ENCODE measurements at places on chromosomes 12 and 14.

DNA sequence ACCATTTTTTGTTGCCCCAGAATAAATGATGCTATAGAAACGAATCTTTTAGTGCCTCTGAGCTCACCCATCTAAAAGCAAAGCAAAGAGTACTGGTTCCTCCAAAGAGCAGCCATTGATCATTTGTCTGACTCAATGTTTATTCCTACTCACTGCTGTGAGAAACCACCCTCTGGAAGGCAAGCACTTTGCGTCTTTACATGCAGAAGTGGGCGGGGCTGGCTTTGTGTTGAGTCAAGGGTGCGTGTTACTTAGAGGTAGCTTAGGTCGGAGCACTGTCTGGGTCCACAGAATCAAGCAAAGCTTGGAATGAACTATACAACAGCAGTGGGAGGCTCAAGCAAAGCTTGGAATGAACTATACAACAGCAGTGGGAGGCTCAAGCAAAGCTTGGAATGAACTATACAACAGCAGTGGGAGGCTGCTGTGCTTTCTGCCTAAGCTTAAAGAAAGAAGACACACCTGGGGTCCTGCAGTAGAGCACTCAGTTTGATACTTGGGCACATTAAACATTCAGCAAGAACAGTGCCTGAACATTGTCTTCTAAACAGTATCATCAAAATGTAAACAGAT is 77.2 kb upstream of the PRICKLE1 start:
- no peak for DNase-seq

- DNase-seq = no peak
Measured at GRCh38 chr12:68621472-68622081, 10.9 kb downstream of the RAP1B start.

- DNase-seq = no peak
Measured at GRCh38 chr14:31842899-31843298, 234.2 kb upstream of the ARHGAP5 start.

- no peak for DNase-seq
Measured at GRCh38 chr14:65281991-65282895, 130.3 kb upstream of the FUT8 start.

DNA sequence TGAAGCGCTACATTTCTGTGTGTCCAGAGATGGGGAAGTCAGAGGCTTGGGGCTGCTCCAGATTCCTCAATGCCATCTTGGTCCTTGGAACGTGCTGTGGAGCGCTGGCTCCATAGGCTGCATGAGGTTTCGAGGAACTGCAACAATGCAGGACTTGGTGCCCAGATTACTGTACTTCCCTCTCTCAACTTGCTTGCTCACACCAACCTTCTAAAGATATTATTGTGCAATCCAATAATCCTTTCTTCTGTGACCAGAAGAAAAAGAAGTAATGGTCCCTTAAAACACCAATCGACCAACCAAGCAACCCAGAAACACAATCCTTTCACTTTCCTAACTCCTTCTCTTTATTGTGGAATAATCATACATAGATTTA is 3.7 kb downstream of the PRICKLE1 start:
- no peak for DNase-seq

DNA sequence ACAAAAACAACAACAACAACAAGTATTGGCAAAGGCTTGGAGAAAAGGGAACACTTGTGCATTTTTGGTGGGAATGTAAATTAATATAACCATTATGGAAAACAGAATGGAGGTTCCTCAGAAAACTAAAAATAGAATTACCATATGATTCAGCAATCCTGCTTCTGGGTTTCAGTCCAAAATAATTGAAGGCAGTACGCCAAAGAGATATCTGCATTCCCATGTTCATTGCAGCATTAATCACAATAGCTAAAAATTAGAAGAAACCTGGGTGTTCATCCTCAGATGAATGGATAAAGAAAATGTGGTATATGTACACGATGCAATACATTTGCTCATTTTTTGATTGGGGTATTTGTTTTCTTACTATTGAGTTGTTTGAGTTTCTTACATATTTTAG is 813.0 kb downstream of the NRXN3 start:
- no peak for DNase-seq

GRCh38 chr12:128783129-128783574 is 40.6 kb downstream of the SLC15A4 start:
- DNase-seq = no peak

DNA sequence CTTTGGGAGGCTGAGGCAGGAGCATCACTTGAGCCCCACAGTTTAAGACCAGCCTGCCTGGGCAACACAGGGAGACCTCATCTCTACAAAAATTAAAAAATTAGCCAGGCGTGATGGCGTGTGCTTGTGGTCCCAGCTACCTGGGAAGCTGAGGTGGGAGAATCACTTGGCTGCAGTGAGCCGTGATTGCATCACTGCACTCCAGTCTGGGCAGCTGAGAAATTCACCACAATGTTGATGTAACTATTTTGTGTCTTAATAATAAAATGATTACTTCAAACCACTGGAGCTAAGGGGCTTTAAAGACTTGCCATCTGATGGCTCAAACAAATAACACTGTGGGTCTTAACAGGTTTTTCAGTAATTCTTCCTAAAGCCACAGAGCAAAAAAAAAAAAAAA is 10.8 kb downstream of the ERH start:
- DNase-seq = no peak

- DNase-seq = no peak
Measured at GRCh38 chr14:101371799-101372793, 189.2 kb upstream of the DIO3 start.

DNA sequence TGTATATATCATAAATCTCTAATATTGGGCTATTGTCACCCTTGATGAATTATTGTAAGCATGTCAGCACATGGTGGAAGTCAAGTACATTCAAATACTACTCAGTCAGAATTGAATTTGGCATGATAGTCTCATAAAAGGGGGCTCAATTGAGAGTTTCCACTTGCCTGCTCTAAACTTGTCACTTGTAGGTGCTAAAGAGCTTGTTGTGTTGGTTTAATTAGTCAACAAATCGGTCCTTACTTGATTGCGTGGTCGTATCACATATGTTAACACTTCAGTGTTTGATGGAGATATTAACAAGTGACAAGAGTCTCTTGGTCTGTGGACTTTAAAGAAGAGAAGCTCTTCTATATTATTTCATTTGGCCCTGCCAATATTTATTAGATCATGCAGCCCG is 81.1 kb downstream of the NKX2-1 start:
- no peak for DNase-seq

DNA sequence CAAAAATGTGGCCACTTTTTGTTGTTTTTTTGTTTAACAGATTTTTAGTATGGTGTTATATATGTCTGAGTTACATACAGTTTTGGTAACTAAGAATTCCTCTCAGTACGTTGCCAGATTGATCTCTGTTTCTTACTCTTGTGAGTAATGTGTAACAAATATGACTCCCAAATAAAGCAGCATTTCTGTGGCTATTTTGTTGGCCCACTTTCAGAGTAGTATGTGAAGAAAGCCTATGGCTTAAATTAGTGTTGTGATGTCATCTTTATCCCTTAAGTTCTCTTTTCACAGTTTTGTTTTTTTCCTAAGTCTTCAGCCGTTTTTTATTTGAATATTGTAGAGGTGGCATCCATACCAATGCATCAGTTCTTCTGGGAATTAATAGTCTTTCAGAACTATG is 10.7 kb downstream of the PCNX4 start:
- no peak for DNase-seq

GRCh38 chr12:9760699-9761418 is at the start of gene CD69:
CD69 (minus strand) TSS chr12:9760901; CDS start chr12:9760820, 81 bp downstream.
- peak; percentile 39 for DNase-seq

DNA sequence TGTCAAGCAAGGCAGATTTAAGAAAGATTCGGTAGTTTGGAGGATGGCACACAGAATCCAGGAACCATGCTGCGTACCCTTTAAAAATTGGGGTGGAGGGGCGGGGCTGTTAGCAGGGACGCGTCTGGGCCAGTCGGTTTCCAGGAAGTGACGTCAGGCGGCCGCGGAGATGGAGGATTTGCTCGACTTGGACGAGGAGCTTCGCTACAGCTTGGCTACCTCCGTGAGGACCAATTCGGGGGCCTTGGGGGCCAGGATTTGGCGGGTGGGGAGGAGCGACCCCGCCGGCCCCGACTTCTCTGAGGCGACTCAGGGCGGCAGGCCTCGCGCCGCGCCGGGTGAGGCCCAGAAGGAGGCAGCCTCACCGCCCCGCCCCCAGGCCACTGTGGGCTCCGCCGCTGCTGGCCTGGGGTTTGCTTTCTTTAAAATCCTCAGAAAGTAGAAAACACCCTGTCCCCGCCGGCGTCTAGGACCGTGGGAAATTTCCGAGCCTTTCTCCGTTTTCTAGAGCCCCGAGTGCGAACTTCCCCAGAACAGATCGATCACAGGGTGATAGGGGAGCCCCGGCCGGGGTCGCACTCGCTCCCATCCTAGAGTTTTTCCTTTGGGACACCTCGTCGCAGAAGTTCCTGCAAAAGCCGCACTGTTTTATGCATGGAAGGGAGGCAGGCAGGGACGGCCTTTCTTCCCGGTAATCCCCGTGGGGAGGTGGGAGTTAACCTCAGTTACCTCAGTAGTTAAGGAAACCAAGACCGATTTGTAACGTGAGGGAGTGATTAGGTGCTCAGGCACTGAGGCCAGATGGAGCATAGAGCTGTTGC is at the start of gene IFT43:
TSS of gene IFT43 (plus strand) at position 146 of the 821 bp plus-strand sequence. CDS start at position 170, 24 bp downstream.
- DNase-seq = peak; percentile 98
